ENCODE measurements at places on chromosomes 4 and X. TPM values are rescaled to one million over a fixed set of nuclear protein-coding genes. Genes with fewer than 3 reads are reported as not detected.
A peak's percentile ranks its signal among the peaks of the same experiment; 100 is the strongest.

DNA sequence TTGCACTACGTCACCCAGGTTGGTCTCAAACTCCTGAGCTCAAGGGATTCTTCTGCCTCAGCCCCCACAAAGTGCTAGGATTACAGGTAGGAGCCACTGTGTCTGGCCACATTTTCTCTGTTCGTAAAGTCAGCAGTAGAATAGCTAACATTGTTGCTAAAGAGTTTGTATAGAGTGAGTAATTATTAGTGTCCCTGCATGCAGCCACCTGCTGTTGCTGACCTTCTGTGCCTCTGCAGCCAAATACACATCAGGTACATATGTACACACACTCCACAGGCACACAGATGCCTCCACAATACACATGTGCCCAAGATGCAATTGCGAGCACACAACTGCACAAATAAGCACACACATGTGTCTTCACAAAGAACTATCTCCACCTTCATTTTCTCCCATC lies 10.9 kb downstream of the DRD5 start:
- no peaks in the 10 kb centered on the region for H3K27me3 ChIP-seq
- H3K4me1 ChIP-seq, result no peaks in the 10 kb centered on the region
- H3K4me3 ChIP-seq, result no peak overlapping the region
- DNase-seq, result no peak
- no peak overlapping the region for H3K27ac ChIP-seq
- no peaks in the 10 kb centered on the region for H3K36me3 ChIP-seq

GRCh38 chr4:185895351-185895750 lies 83.4 kb upstream of the SORBS2 start:
- no peaks in the 10 kb centered on the region for H3K4me1 ChIP-seq
- DNase-seq, result no peak
- H3K27me3 ChIP-seq, result no peaks in the 10 kb centered on the region
- no peak overlapping the region for H3K27ac ChIP-seq

DNA sequence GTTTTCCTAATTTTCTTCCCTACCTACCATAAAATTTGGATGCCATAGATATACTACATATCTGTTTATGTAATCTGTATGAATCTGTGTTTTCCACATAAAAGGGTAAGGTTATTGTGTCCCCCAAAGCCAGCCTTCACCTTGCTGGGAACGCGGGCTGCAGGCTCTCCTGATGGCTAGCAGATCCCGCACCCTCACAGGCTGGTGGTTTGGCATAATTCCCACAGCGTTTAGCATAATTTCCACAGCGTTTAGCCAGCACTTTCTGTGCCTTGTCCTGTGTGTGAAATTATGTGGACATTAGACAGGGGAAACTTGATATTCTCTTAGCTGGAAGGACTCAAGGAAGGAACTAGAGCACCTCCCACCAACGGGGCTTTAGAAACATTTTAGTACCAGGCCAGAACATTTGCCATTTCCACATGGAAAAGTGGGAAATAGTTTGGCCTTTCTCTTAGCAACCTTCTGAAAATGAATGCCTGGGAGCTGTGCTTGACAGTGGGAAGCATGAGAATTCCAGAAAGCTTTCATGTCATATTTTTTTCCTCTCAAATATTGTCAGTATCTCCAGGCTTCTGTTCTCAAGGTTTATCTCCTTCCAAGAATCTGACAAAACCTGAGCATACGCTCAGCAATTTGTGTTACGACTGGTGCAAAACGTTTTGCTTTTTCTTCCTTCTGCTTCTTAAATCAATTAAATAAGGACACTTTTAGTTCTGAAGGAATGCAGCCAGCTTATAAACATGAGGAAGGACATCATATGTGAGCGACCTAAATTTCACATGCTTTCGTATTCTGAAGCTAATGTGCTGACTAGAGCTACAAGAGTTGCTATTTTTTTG lies 67.9 kb downstream of the STK32B start:
- no peaks in the 10 kb centered on the region for H3K4me1 ChIP-seq
- H3K27ac ChIP-seq, result no peak overlapping the region
- no peaks in the 10 kb centered on the region for H3K36me3 ChIP-seq
- H3K27me3 ChIP-seq, result no peaks in the 10 kb centered on the region

DNA sequence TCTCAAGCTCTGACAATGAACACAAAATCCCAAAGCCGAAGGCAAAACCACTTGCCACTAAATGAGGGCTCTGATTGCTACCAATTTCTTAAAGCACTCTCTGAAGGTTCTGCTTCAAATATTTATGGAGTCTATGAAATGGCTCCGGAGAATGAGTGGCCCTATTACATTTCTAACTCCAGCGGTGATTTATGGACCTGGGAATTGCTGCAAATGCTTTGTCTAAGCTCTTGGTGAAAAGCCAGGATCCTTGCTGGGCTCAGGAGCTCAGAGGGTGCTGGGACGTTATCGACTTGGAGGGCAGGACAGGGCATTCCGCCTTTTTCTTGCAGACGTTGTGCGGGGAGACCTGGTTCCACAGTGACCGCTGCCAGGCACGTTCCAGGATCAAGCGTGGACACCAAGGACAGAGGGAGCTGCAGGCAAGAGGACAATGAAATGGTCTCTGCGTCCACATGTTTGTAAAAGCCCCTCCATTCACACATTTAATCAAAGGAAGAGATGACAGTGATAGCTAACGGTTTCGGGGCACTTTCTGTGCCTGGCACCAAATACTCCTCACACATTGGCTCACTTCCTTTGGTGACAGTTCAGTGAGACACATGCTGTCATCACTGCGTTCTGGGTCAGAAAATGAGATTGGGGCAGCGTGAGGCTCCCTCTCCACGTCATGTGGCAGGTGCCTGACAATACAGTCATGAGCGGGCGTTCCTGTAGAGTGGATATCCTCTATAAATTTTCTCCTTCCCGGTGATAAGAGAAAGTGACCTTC lies 58.8 kb downstream of the C4orf50 start:
- H3K4me3 ChIP-seq, result no peak overlapping the region
- H3K27ac ChIP-seq, result no peak overlapping the region
- no peaks in the 10 kb centered on the region for H3K27me3 ChIP-seq

- H3K27me3 ChIP-seq, result no peaks in the 10 kb centered on the region
- no peak overlapping the region for H3K4me3 ChIP-seq
- no peak for DNase-seq
- no peaks in the 10 kb centered on the region for H3K36me3 ChIP-seq
Observed at GRCh38 chrX:3184176-3184930, 143.1 kb downstream of the ARSF start.

GRCh38 chr4:41458689-41459088 lies 79.3 kb upstream of the LIMCH1 start:
- H3K27ac ChIP-seq, result no peak overlapping the region
- no peaks in the 10 kb centered on the region for H3K36me3 ChIP-seq
- H3K27me3 ChIP-seq, result no peaks in the 10 kb centered on the region

GRCh38 chr4:52317981-52318380 lies 266.9 kb downstream of the SPATA18 start:
- no peak overlapping the region for H3K4me3 ChIP-seq
- H3K27me3 ChIP-seq, result no peaks in the 10 kb centered on the region
- H3K4me1 ChIP-seq, result no peaks in the 10 kb centered on the region
- no peak overlapping the region for H3K27ac ChIP-seq

DNA sequence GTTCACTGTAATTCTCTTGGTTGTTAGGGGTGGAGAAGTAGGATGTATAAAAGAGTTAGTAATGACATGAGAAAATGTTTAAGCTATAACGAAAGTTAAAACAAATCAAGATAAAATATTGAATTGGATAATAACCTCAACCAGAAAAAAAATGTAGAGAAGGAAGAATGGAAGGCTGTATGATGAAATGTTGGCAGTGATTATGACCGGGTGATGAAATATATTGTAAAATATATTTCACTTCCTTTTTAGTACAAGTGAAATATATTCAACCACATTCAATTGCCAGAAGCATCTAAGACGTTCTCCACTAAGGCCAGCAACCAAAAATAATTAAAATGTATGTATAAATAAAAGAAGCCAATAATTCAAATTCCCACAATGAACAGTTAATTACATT lies 309.3 kb upstream of the FGF13 start:
- H3K4me1 ChIP-seq, result no peaks in the 10 kb centered on the region
- H3K27ac ChIP-seq, result no peak overlapping the region
- H3K27me3 ChIP-seq, result no peaks in the 10 kb centered on the region
- no peak for DNase-seq
- H3K4me3 ChIP-seq, result no peak overlapping the region

- H3K36me3 ChIP-seq, result no peaks in the 10 kb centered on the region
- no peak overlapping the region for H3K27ac ChIP-seq
- no peaks in the 10 kb centered on the region for H3K4me1 ChIP-seq
- no peaks in the 10 kb centered on the region for H3K27me3 ChIP-seq
Observed at GRCh38 chr4:176780995-176781738, 11.6 kb downstream of the VEGFC start.

GRCh38 chrX:44439242-44439794 lies 95.8 kb upstream of the EFHC2 start:
- H3K4me3 ChIP-seq, result no peak overlapping the region
- DNase-seq, result no peak
- H3K27ac ChIP-seq, result no peak overlapping the region
- no peaks in the 10 kb centered on the region for H3K4me1 ChIP-seq

DNA sequence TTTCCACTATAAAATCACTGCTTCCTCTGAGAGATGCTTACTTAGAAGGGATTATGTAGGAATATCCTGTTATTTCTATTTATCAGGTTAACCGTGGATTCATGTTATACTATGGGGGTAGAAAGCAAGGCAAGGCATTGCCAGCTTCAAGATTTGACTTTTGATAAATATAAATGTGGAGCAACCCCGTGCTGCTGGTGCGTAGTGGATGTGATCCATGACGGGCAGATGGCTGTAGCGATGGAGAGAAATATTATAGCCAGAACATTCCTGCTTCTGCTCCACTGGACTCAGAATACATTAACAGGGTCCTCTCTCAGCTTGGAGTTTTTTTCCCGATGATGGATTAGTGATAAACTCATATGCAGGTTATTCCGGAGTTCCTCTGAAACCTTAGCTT lies 157.6 kb downstream of the TENM3 start:
- no peaks in the 10 kb centered on the region for H3K27me3 ChIP-seq
- no peaks in the 10 kb centered on the region for H3K4me1 ChIP-seq
- H3K27ac ChIP-seq, result no peak overlapping the region
- DNase-seq, result no peak
- no peaks in the 10 kb centered on the region for H3K36me3 ChIP-seq

DNA sequence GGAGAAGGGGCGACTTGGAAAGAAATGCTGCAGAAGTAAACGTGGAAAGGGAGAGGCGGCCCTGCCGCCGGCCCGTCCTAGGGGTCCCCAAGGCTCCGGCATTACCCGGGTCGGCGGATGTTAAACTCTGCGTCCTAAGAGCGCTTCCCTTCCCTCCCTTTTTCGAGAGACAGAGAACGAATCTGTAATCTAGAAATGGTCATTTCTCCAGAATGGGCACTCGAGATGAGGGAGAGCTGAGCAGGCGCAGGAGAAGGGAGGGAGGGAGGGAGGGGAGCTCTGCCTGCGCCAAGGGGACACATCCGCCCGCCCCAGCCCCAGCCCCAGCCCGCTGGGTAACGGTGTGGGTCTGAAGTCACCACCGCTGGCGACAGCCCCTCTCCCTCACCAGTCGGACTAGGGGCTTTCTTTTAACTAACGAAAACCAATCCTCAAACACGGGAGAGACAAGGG lies 1.7 kb downstream of the HCFC1 start:
- no peaks in the 10 kb centered on the region for H3K36me3 ChIP-seq
- peak; percentile 74 for DNase-seq
- H3K4me3 ChIP-seq, result peak overlapping the region; percentile 83
- H3K4me1 ChIP-seq, result peaks cover 14% of the 10 kb centered on the region
- H3K27ac ChIP-seq, result peak overlapping the region; percentile 67

GRCh38 chrX:47568656-47569295 lies 7.8 kb downstream of the ARAF start:
- no peak for DNase-seq
- no peak overlapping the region for H3K27ac ChIP-seq
- no peak overlapping the region for H3K4me3 ChIP-seq
- no peaks in the 10 kb centered on the region for H3K27me3 ChIP-seq

DNA sequence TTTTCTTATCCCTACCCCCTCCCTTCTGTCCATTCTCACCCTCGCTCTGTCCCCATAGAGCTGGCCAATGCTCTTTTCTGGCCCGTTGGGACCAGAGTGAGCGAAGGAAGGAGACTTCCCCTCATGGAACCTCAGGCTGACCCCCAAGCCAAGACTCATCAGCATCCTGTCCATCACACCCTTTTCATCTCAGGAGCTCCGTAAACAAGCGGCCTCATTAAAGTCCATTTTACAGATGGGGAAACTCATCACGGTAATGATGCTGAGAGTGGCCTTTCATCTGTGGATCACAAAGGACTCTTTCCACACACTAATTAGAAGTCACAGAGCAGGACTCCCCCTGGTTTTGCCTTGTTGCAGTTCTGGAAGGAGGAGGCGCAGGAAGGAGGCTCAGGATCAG lies 67.4 kb upstream of the SLC34A2 start:
- no peaks in the 10 kb centered on the region for H3K4me1 ChIP-seq
- no peak overlapping the region for H3K27ac ChIP-seq
- H3K27me3 ChIP-seq, result no peaks in the 10 kb centered on the region
- no peak overlapping the region for H3K4me3 ChIP-seq

DNA sequence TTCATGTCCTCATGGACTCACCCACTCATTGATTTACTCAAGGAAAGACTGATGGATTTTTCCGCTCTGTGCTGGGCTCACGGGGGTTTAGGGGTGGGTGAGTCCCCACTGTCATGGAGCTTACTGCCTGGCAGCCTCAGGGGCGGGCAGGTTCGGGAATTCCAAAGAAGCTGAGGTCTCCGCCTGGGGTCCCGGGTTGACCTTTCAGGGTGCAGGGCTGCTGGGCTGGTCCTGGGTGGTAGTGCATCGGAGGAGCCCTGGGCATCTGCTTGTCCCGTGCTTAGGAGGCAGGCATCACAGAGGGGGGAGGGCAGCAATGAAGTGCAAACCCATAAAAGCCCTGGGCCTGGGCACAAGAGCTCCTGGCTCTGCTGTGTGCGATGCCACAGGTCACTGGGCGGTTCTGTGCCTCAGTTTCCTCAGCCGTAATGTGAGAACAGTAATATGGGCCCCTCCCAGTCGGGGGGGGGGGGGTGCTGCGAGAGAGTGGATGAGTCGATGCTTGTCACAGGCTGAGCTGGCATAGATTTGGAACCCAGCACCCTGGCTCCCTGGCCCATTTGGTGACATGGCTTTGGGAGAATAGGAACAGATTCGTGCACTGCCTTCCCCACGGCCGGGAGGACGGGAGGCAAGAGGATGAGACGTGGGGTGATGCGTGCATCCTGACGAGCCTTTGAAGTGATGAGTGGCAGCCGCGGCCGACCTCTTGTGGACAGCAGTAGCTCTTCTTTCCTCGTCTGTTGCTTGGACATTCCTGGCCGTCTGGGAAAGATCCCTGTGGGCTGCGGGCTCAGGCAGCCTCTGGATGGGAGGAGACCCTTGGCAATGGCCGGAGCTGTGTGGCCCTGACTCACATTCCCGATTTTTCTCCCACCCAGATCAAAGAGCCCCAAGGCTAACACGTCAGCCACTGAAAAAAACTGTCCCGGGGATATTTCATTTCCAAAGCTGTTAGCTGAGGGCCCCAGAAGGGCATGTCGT lies 42.0 kb downstream of the PSAPL1 start:
- H3K36me3 ChIP-seq, result no peaks in the 10 kb centered on the region
- peaks cover 14% of the 10 kb centered on the region for H3K4me1 ChIP-seq
- H3K4me3 ChIP-seq, result no peak overlapping the region
- H3K27ac ChIP-seq, result no peak overlapping the region
- peak; percentile 68 for DNase-seq
- H3K27me3 ChIP-seq, result no peaks in the 10 kb centered on the region

- no peak for DNase-seq
- H3K36me3 ChIP-seq, result no peaks in the 10 kb centered on the region
- no peak overlapping the region for H3K27ac ChIP-seq
- no peaks in the 10 kb centered on the region for H3K27me3 ChIP-seq
Observed at GRCh38 chr4:93829820-93830687, 1.5 kb downstream of the ATOH1 start.

- no peaks in the 10 kb centered on the region for H3K27me3 ChIP-seq
- H3K36me3 ChIP-seq, result no peaks in the 10 kb centered on the region
- H3K4me1 ChIP-seq, result peaks cover 7% of the 10 kb centered on the region
- H3K27ac ChIP-seq, result no peak within 1 kb of the TSS
Observed at GRCh38 chr4:80335554-80336358, at the start of gene CFAP299. Gene CFAP299 (plus strand): TSS chr4:80335730.

PNCK gene
- 0.51 TPM for total RNA-seq

MAGEA4 gene
- not detected for total RNA-seq

PFKFB1 gene
- total RNA-seq, result not detected

STIM2 gene
- 33.9 TPM for total RNA-seq

Data from ovary (tissue), 10 donors.